ENCODE measurements at places on chromosomes 7 and 10.
A peak's percentile ranks its signal among the peaks of the same experiment; 100 is the strongest.

GRCh38 chr10:24208661-24209431, at the start of gene KIAA1217:
Gene KIAA1217 (plus strand): TSS chr10:24209138. CDS start chr10:24209194, 56 bp downstream.
- peak; percentile 21 for DNase-seq

DNA sequence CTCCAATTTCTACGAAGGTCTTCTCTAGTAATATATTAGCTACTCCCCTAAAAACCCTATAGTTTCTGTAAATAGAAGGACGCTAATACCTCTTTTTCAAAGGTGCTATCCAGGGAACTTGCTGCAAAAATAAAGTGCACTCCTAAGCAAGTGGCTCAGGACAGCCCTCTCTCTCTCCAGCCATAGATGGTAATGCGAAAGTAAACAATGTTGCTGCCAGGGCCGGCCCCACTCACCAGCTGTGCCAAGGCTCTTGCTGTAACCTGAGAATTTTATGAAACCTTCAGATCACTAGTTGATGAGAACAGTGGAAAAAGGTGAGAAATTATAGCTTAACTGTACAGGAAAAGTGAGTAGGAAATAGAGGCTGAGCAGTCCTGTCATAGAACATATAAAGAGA, 10.9 kb upstream of the TAS2R39 start:
- no peak for DNase-seq

DNA sequence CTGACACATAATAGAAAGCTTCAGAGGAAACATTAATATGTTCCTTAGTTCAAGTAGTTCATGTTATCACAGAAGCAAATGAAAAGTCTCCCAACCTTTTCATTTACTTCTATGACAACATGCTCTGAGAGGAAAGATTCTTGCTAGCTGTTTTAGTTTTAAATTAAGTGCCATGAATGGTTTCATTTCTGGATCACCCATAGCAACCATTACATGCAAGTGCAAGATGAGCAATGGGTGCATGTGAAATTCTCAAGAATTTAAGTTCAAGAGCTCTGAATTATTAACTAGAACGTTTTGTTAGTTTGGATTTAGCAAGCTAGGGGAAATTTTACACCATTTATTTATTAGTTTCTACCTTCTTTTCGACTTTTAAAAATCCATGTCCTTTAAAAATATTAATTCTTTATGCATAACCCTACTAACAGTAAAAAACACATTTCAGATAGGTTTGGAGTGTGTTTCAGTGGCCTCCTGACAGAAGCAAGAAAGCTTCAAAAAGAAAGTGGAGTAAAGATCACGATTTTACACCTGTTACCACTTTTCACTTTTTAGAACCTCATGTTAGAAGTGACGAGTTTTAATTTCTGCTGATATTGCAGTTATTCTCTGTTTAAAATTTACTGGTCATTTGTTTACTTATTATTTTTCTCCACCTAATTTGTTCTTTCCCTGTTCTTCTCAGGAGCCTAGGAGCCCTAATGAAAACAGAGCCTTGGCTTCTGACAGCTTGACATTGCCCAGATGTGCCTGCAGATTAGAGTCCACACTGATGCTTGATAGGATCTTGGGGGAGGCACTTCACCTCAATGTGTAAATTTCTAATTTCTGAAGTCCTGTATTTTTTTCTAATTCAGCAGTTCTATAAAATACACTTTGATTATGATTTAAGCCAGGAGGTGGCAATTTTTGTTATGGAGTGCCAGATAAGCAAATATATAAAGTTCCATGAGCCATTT, 995.3 kb upstream of the PHF14 start:
- DNase-seq: no peak

DNA sequence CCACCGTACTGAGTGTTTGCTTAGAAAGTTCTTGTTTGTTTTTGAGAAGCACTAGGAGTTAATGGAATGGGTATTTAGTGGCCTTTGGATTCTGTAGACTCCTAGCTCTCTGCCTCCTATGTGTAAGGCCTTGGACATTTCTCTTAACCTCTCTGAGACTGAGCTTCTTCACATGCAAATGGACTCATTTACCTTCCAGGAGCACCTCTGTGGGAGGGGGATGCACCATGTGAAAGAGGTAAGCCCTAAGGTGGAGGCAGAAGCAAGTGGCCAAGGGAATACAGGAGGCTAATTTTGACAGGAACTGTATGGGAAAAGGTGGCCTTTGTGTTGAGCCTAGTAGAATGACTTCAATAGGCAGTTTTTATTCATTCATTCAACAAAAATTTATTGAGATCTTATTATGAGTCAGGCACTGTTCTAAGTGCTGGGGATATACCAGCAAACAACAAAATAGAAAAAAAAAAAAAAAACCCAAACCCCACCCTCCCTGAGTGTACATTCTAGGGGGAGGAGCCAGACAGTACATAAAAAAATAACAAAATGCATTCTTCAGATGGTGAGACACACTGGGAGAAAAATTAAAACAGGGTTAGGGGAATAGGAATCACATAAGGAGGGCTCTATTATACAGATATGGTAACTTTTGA, 9.2 kb upstream of the EPHA1 start:
- DNase-seq: no peak

DNA sequence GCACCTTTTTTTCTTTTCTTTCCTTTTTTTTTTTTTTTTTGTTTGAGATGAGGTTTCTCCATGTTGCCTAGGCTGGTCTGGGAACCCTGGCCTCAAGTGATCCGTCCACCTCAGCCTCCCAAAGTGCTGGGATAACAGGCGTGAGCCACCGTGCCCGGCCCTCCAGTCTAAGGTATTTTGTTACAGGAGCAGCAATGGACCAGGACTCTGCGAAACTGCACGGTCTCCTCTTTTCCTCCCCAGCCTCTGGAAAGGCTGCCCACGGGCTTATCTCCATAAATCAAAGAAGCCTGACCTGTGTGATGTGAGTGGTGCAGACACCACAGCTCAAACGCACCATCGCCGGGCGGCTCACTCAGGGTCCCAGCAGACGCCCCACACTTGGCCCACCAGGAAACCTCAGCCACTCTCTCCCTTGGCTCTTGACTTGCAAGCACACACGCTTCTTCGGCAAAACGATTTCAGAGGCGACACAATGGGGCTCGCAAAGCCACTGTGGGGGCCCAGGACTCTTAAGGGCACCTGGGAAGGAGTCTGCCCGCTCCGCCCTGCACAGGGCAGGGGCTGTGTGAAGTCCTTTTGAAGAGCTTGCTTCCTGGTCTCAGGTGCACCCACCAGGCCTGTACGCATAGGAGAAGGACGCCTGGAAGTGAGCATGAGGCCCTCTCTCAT, 20.6 kb downstream of the WDR86 start:
- DNase-seq: no peak

- DNase-seq: no peak
These were observed 88.9 kb downstream of the IPMK start for GRCh38 chr10:58178811-58179210.

- no peak for DNase-seq
These were observed 408.7 kb upstream of the ADARB2 start for GRCh38 chr10:2145926-2146478.

DNA sequence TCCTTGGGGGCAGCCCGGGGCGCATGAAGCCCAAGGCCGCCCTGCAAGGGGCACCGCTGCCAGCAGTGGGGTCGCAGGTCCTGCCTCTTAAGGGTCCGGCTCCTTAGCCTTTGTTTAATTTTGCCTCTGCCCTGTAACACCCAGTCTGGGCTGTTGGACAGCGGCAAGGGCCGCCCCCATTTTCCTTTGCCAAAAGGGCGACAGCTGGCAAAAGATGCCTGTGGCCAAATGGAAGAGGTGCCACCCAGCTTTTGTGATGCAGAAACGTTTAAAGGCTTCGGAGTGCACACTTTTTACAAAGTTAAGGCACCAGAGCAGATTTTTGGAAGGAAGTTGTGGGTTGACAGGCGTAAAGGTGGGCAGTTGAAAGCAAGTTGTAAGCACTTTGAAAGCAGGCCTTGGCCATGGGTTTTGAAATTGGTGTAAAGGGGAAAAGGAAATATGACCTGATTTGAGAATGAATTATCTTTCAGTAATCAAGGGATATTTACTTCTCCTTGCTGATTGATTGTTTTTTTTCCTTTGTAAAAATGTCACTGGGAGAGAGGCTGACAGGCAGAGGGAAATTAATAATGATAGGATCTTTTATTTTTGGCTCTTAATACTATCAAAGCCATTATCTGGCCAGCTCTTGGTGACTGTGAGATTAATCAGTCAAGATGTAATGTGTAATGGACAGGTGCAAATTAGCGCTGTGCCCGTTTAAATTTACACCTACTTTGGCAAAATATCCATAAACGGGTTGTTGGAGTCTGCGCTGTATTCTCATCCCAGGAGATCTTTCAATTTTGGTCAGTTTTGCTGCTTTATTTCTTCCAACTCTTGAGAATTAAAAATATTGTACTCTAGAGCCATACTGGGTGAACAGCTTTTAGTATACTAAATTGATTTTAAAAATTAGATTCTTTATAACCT, 1.2 kb downstream of the CASD1 start:
- DNase-seq: peak; percentile 38

DNA sequence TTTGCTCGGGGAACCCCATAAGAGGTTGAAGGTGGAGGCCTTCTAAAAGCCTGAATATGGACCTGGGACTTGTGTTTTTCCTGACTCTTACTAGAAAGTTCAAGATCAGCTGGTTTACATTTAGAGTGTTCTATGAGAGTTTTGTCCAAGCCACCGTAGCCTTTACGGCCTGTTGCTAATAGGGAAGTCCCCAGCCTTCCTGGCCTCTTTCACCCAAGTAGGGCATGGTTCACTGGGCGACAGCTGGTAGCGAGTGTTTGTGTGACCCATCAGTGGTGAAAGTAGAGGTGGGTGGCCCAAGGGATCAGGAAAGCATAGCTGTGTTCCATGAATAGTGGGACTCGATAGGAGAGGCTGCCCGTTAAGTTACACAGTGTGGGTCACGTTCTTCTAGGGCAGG, 60.1 kb downstream of the RABGEF1 start:
- DNase-seq: no peak

GRCh38 chr7:133746847-133747246, 380.3 kb upstream of the LRGUK start:
- no peak for DNase-seq

GRCh38 chr10:112981553-112981952, 31.5 kb downstream of the TCF7L2 start:
- no peak for DNase-seq

- DNase-seq: no peak
These were observed 58.2 kb downstream of the LANCL2 start for GRCh38 chr7:55423277-55423711.

GRCh38 chr10:118047157-118047719, 497 bp upstream of the RAB11FIP2 start:
- DNase-seq: peak; percentile 22

DNA sequence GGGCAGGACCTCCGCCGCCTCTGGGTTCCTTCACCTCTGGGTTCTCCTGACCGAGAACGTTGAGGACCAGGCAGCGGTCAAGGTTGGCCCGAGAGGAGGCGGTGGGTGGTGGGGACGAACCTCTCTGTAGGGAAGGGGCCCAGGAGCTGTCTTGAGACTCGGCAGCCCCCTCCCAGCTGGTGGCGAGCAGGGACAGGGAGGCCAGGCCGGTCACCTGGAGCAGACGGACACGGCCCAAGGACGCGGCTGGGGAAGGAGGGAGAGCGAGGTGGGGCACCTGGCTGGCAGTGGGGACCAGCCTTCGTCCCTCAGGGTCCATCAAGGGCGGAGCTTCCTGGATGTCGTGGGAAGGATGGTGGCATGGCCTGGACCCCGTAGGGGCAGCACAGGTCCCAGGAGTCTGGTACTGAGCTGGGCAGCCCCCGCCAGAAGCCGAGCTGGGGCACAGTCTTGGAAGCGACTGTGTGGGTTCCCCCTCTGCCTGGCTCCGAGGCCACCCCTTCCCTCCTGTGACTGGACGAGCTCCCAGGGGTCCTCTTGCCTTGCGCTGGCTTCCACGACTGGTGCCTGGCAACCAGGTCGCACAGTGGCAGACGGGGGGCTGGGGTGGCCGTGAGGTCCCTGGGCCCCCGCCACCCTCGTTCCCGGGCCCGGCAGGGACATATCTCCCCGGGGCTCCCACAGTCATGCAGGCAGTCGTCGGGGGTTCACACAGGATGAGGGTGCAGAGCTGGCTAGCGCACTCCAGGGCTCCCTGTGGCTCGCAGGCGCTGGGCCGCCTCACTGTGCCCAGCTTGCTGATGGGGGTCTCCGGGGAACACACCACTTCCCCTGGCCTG, 89.9 kb downstream of the DNAJB6 start:
- no peak for DNase-seq

- DNase-seq: no peak
These were observed 115.1 kb downstream of the PKD1L1 start for GRCh38 chr7:47833211-47833610.

GRCh38 chr10:46297406-46298204, 10.8 kb downstream of the ANTXRL start:
- no peak for DNase-seq

GRCh38 chr10:129942391-129942790, 21.7 kb downstream of the EBF3 start:
- no peak for DNase-seq

DNA sequence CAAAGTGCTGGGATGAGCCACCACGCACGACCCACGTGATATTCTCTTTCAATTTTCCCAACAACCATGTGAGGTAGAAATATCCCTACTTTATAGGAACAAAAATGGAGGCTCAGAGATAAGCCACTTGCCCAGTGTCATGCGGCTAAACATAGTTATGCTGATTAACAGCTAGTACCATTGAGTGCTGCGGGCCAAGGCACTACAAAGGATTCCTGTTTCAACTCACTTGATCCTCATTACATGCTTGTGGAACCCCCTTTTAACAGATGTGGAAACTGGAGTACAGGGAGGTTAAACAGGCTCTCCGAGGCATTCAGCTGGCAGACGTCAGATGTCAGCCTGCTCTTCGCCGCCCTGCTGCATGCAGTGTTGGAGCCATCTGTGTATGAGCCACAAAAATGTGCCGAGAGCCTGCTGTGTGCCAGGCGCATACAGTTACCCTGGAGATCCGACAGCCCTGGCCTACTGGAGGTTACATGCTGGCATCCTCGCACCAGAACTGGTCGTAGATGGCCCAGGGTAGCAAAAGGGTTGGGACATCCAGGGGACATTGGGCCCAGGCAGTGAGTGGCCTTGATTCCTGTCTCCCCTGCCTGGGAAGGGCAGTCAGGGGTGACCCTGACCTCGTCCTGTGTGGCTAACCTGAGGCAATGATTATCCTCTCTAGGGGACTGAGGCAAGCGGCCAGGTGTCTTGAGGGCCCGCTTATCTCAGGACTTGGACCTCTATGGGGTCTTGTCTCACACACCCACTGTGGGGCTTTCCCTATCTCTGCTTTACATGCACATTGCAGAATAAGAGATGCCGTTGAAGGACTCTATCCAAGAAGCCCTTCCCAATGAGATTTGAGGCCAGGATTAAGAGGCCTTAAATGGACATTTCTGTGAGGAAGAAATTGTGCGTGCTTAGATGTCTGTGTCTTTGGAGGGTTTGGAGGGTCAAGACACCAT, 18.5 kb upstream of the SRGN start:
- no peak for DNase-seq
